ENCODE measurements at places on chromosomes 12 and 14. TPM values are rescaled to one million over a fixed set of nuclear protein-coding genes. Genes with fewer than 3 reads are reported as not detected.

The PPP2R5C gene
- total RNA-seq, result 93.9 TPM

The CBLN3 gene
- not detected for total RNA-seq

The PTGR2 gene
- total RNA-seq, result 9.7 TPM

The ALX1 gene
- not detected for total RNA-seq

The SPATA7 gene
- 30.3 TPM for total RNA-seq

The AKAP5 gene
- total RNA-seq, result 1.3 TPM

The CLEC7A gene
- 0.87 TPM for total RNA-seq

The CSRP2 gene
- 6.4 TPM for total RNA-seq

The ZDHHC22 gene
- not detected for total RNA-seq

The GPR68 gene
- 11.0 TPM for total RNA-seq

The ACOT4 gene
- total RNA-seq, result 1.3 TPM

- no peaks in the 10 kb centered on the region for H3K36me3 ChIP-seq
- no peak overlapping the region for H3K27ac ChIP-seq
- DNase-seq, result no peak
- H3K4me1 ChIP-seq, result no peaks in the 10 kb centered on the region
- H3K4me3 ChIP-seq, result no peak overlapping the region
- no peaks in the 10 kb centered on the region for H3K27me3 ChIP-seq
Observed at GRCh38 chr12:27344760-27345159, 12.1 kb downstream of the BMAL2 start.

- DNase-seq, result no peak
- H3K4me1 ChIP-seq, result peaks cover 6% of the 10 kb centered on the region
Observed at GRCh38 chr12:69837657-69838415, 12.8 kb downstream of the MYRFL start.

GRCh38 chr14:74913986-74914573 lies 9.0 kb downstream of the RPS6KL1 start:
- no peaks in the 10 kb centered on the region for H3K4me1 ChIP-seq
- H3K4me3 ChIP-seq, result no peak overlapping the region
- peaks cover 1% of the 10 kb centered on the region for H3K36me3 ChIP-seq
- peak overlapping the region; percentile 38 for H3K27ac ChIP-seq

- no peak overlapping the region for H3K4me3 ChIP-seq
- H3K4me1 ChIP-seq, result no peaks in the 10 kb centered on the region
- H3K27ac ChIP-seq, result no peak overlapping the region
- DNase-seq, result no peak
Observed at GRCh38 chr14:27730204-27730603, 1036.4 kb upstream of the FOXG1 start.

DNA sequence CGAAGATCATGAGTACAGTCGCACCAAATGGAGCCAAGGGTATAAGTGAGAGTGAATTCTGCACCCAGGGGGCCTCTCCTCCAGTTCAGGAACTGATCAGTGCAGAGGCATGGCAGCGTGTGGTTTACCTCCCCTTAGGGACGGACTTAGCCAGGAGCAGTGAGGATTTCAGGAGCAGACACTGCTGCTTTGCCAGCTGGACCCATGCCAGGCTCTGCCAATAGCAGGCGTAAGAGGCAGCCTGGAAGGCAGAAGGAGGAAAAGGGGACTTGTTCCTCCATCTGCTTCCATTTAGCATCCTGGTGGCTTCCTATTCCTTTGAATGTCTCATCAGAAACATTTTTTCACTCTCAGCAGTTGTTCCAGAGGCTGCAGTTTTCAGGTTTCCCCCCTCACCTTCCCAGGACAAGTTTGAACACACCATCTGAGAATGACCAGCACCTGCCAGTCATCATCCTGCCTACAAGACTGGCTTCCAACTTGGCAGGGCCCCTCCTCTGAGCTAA lies 137.0 kb upstream of the LMNTD1 start:
- no peaks in the 10 kb centered on the region for H3K36me3 ChIP-seq
- peak; percentile 63 for DNase-seq
- H3K4me3 ChIP-seq, result no peak overlapping the region
- no peak overlapping the region for H3K27ac ChIP-seq
- no peaks in the 10 kb centered on the region for H3K27me3 ChIP-seq

GRCh38 chr14:73834261-73834625 lies 17.4 kb upstream of the PTGR2 start:
- peaks cover 7% of the 10 kb centered on the region for H3K4me1 ChIP-seq
- DNase-seq, result no peak
- peak overlapping the region; percentile 34 for H3K27ac ChIP-seq
- no peaks in the 10 kb centered on the region for H3K27me3 ChIP-seq
- H3K36me3 ChIP-seq, result no peaks in the 10 kb centered on the region

GRCh38 chr12:49543221-49543913 lies 4.5 kb downstream of the KCNH3 start:
- DNase-seq, result no peak
- peaks cover 13% of the 10 kb centered on the region for H3K4me1 ChIP-seq
- H3K27ac ChIP-seq, result no peak overlapping the region
- peaks cover 4% of the 10 kb centered on the region for H3K27me3 ChIP-seq
- no peaks in the 10 kb centered on the region for H3K36me3 ChIP-seq

DNA sequence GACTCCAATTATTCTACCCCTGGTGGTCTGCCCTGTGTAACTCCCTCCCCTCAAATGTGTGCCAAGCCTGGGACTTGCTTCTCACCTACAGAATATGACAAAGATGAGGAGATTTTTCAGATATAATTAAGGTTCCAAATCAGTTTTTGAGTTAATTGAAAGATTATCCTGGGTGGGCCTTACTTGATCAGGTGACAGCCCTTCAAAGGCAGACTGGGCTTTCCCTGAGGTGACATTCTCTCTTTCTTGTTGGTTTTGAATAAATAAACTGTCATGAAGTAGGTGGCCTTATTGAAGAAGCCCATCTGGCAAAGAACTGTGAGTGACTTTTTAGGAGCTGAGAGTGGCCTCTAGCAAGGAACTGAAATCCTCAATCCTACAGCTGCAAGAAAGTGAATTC lies 106.0 kb downstream of the BRMS1L start:
- H3K4me1 ChIP-seq, result no peaks in the 10 kb centered on the region
- H3K36me3 ChIP-seq, result no peaks in the 10 kb centered on the region
- no peak overlapping the region for H3K4me3 ChIP-seq
- peaks cover 4% of the 10 kb centered on the region for H3K27me3 ChIP-seq
- DNase-seq, result no peak

- H3K4me1 ChIP-seq, result peaks cover 30% of the 10 kb centered on the region
- no peak within 1 kb of the TSS for H3K27ac ChIP-seq
- no peaks in the 10 kb centered on the region for H3K36me3 ChIP-seq
- peak; percentile 42 for DNase-seq
Observed at GRCh38 chr14:94769391-94770250, at the start of gene GSC. GSC (minus strand) TSS chr14:94770113; CDS start chr14:94770015, 98 bp downstream.

- H3K4me1 ChIP-seq, result peaks cover 10% of the 10 kb centered on the region
- no peaks in the 10 kb centered on the region for H3K36me3 ChIP-seq
- H3K27me3 ChIP-seq, result no peaks in the 10 kb centered on the region
- DNase-seq, result no peak
- H3K4me3 ChIP-seq, result no peak overlapping the region
Observed at GRCh38 chr14:68306265-68306933, 486.5 kb downstream of the ZFP36L1 start.

DNA sequence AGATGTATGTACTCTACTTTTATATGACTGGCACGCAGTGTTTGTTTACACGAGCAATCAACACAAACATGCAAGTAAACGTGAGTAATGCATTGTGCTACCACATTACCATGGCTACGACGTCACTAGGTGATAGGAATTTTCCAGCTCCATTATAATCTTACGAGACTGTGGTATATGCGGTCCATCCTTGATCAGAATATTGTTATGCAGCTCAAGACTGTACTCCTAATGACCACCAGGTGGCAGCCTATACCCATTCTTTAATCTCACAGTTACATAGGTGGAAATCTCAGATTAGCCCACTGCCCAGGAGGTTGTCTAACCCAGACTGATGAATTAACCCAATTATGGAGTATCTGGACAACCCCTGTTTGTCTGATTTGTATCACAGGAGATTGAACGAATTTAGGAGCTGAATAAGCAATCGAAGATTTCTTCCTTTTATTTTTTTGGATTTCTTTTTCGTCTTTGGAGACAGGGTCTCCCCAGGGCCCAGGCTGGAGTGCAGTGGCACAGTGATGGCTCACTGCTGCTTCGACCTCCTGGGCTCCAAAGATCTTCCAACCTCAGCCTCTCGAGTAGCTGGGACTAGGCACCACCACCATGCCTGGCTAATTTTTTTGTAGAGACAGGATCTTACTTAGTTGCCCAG lies 8.7 kb upstream of the TESPA1 start:
- H3K36me3 ChIP-seq, result no peaks in the 10 kb centered on the region
- no peak overlapping the region for H3K4me3 ChIP-seq
- H3K4me1 ChIP-seq, result no peaks in the 10 kb centered on the region
- H3K27me3 ChIP-seq, result no peaks in the 10 kb centered on the region
- DNase-seq, result peak; percentile 42
- H3K27ac ChIP-seq, result no peak overlapping the region

GRCh38 chr12:14290951-14291350 lies 74.5 kb upstream of the ATF7IP start:
- H3K4me1 ChIP-seq, result no peaks in the 10 kb centered on the region
- no peaks in the 10 kb centered on the region for H3K27me3 ChIP-seq
- H3K36me3 ChIP-seq, result no peaks in the 10 kb centered on the region
- H3K4me3 ChIP-seq, result no peak overlapping the region

DNA sequence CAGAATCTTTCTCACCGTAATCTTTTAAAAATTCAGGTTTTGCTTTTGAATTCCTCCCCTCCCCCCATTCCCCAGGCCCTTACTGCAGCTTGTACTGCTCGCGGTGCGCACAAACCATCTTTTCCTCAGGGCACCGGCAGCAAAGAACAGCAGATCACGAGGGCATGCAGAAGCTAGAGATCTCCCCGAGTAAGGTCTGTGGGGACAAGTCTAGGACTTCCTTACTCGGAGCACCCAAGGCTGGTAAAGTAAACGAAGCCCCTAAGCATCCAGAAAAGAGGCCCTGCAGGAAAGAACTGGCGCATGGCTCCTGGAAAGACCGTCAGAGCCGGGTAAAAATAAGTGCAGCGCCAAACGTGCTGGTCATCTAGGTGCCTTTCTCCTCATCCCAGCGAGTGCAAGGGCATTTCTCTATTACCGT lies 727 bp downstream of the LDHB start:
- DNase-seq, result peak; percentile 79
- H3K4me1 ChIP-seq, result peaks cover 47% of the 10 kb centered on the region
- peak overlapping the region; percentile 88 for H3K4me3 ChIP-seq
- H3K36me3 ChIP-seq, result peaks cover 26% of the 10 kb centered on the region
- no peaks in the 10 kb centered on the region for H3K27me3 ChIP-seq
- H3K27ac ChIP-seq, result peak overlapping the region; percentile 89

DNA sequence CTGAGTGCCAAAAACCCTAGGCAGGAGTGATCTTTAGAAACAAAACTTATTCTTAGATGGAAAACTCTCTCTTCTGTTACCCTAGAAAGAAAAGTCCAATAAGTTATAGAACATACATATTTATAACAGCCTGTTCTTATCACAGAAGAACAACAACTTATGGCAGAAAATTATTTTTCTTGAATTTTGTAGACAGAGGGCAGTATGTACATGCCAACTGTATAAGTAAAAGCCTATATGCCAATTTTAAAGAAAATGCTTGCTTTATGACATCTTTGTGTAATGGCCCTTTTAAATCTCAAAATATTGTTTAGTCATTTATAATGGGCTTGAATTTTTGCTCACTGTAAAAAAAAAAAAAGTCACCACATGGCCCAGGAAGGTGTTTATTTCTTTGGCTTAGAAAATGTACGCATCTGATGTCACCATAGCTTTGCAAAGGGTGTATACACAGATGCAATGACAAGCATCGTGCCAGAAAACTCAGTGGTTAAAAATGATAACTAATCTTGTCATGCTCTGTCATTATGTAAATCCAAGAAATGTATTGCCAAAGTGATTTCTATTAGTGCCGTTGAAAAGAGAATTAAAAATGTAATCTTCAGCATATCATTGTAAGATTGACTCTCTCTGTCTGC lies 38.3 kb upstream of the GRIP1 start:
- no peaks in the 10 kb centered on the region for H3K36me3 ChIP-seq
- no peaks in the 10 kb centered on the region for H3K27me3 ChIP-seq
- no peak overlapping the region for H3K27ac ChIP-seq
- no peak for DNase-seq
- no peaks in the 10 kb centered on the region for H3K4me1 ChIP-seq

DNA sequence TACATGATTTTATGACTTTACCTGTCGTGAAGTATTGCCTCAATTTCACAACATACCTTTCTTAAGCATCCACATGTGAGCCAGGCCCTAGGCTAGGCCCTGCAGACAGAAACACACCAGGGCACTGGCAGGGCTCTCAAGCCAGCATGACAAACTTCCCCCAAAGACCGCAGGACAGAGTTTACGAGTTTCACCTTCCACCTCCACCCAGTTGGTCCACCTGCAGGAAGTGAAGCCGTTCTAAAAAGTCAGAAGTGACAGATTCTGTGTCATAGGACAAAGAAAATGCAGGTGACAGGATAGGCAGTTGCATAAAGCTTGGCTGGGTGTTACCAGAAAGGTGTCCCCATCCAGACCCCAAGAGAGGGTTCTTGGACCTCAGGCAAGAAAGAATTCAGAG lies 382.3 kb downstream of the PCNX1 start:
- no peaks in the 10 kb centered on the region for H3K27me3 ChIP-seq
- H3K27ac ChIP-seq, result no peak overlapping the region
- H3K36me3 ChIP-seq, result no peaks in the 10 kb centered on the region
- no peak for DNase-seq
- H3K4me1 ChIP-seq, result no peaks in the 10 kb centered on the region

- no peaks in the 10 kb centered on the region for H3K36me3 ChIP-seq
- no peaks in the 10 kb centered on the region for H3K27me3 ChIP-seq
- H3K27ac ChIP-seq, result no peak overlapping the region
- no peaks in the 10 kb centered on the region for H3K4me1 ChIP-seq
- H3K4me3 ChIP-seq, result no peak overlapping the region
Observed at GRCh38 chr14:61342486-61342885, 21.1 kb downstream of the PRKCH start.

DNA sequence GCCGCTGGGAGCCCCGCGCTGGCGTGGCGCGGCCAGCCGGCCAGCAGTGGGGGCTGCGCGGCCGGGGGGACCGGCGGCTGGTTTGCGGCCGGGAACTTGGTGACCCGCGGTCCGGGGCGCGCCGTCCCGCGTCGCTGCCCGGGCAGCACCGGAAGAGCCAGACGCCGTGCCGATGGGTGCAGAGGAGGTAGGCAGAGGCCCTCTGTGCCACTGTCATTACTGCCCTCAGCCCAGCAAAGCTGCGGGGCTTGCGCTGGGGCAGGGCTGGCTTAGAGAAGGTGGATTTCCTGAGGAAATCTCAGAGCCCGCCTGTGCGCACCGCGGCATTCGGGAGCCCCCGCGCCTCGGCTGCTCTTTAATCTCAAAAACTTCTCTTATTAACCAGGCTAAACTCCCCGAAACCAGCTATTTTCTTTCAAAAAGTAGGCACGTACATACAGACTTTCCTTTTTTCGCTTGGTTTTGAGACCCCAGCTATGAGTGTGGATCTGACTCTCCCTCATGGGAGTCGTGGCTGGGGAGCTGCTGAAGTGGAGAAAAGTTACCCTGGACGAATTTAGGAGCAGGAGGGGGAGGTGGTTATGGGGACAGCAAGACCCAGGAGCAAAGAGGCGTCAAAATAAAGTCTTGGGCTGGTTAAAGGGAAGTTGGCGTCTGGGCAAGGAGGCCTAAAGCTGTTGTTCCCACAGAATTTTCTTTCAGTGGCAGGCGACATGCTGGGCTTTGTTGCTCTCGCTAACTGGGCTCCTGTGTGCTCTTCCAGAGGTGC lies 802 bp downstream of the SUSD6 start:
- H3K4me1 ChIP-seq, result peaks cover 66% of the 10 kb centered on the region
- H3K27me3 ChIP-seq, result no peaks in the 10 kb centered on the region
- H3K27ac ChIP-seq, result peak overlapping the region; percentile 96
- no peaks in the 10 kb centered on the region for H3K36me3 ChIP-seq

- no peak overlapping the region for H3K27ac ChIP-seq
- DNase-seq, result no peak
- H3K27me3 ChIP-seq, result peaks cover 98% of the 10 kb centered on the region
- no peak overlapping the region for H3K4me3 ChIP-seq
- H3K4me1 ChIP-seq, result peaks cover 52% of the 10 kb centered on the region
- no peaks in the 10 kb centered on the region for H3K36me3 ChIP-seq
Observed at GRCh38 chr14:36515105-36515593, 4.9 kb downstream of the NKX2-1 start.
